ENCODE measurements at places on chromosomes 7 and 10. TPM values are rescaled to one million over a fixed set of nuclear protein-coding genes. Genes with fewer than 3 reads are reported as not detected.

- DNase-seq, result no peak
Observed at GRCh38 chr7:137956591-137956990, 45.3 kb downstream of the CREB3L2 start.

Gene GNGT1
- total RNA-seq, result not detected

GRCh38 chr7:127600885-127601284 is 7.3 kb downstream of the FSCN3 start:
- DNase-seq, result no peak

Gene BCCIP
- 36.0 TPM for total RNA-seq

Gene AKR1C2
- total RNA-seq, result 39.9 TPM

GRCh38 chr7:98399890-98400541 is 874 bp downstream of the BAIAP2L1 start:
- no peak for DNase-seq

GRCh38 chr7:22435105-22435504 is 64.9 kb downstream of the STEAP1B start:
- no peak for DNase-seq

Gene TRPV6
- 0.05 TPM for total RNA-seq

Data from colonic mucosa (tissue), 4 donors.